Coronary artery (tissue), 2 donors: ENCODE measurements at places on chromosomes 11 and 22.

DNA sequence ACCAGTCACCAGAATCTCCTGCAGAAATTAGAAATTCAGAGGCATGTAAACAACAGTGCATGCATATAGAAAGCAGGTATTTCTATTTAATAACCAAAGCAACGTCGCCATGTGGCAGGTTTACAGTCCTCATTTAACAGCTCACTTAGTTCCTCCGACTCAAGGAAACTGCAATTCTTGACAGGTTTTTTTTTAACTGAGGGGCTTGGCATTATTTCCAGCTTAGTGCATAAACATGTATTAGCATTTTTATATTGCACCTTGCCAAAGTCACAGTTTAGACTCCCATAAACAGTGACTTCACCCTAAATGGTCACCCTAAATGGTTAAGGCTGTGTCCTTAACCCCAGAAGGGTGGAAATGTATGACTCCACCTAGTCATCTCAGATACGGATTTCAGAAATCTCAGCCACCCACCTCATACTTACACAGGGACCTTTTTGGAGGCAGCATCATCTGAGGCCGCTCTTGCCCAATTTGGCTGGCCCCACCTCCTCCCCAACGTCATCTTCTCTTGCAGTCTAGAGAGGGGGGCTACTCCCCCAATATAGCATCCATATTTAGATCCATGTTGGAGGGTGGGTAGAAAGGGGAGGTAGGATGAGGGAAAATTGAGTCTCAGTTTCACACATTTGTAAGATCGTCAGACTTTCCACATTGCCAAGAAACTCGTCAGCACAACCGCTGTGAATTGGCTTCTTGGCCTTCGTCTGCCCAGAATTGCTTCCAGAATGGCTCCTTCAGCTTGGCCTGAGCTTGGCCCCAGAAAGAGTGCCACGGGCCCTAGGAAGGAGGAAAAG is 31.8 kb upstream of the SLC35C1 start:
- DNase-seq, result no peak

DNA sequence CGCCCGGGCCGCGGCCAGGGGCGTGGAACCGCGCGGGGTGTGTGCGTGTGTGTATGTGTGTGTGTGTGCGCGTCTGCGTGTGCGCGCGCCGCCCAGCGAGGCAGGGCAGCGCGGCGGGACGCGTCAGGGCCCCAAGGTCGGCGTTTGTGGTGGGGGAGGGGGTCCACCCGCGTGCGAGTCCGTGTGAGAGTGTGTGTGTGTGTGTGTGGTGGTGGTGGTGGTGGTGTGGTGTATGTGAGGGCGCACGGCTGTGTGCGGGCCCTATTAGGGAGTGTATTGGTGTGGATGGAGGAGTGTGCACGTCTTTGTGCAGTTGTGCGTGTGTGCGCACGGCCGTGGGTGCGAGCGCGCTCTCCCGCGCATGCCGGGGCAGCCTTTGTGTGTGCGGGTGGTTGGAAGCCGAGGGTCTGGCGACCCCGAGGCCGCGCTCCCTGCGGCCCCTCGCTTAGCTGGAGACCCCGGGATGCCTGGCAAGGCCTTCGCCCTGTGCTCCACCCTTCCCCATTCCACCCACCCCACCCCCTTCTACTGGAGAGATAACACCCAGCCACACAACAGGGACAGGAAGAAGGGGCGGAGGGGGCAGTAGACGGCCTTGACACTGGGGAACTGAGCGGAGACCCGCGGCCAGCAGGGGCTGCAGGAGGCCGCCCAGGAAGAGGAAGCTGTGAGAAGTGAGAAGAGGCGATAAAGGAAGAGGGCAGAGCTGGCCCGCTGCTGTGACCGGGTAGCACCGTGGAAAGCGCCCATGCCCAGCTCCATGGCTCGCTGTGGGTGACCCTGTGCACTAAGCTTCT is 528 bp upstream of the ARRB1 start:
- peak; percentile 75 for DNase-seq

DNA sequence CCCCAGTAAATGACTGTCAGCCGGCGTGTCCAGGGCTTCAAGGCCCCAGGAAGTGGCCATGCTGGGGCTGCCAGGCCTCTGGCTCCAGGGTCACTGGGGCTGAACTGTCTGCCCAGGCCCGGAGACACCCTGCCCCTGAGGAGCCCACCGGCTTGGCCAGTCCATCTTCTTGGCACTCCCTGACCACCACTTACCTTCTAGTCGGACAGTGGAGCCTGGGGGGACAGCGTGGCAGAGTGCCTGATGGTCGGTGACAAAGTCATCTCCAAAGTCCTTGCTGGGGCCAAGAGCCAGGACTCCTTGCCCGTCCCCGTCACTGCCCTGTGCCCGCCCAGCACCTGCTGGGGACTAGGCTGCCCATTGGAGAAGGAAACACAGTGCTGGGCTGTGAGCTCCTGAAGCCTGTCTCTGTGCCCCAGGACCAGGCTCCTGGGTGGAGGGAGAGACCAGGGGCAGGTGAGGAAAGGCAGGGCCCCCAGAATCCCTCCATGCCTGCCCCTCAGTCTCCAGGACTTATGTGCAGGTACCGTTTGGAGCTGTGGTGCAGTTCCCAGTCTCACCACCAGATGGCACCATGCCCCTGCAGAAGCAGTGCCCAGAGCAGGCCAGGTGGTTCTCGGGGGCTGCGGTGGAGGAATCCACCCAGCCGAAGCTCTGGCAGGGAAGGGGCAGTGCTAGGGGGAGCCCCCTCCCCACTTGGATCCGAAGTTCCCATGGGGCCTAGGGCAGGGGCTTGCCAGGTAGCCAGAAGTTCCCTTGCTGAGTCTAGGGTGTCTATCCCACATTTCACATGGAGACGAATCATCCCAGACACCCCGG is 6.0 kb upstream of the CCDC188 start:
- peak; percentile 83 for DNase-seq

DNA sequence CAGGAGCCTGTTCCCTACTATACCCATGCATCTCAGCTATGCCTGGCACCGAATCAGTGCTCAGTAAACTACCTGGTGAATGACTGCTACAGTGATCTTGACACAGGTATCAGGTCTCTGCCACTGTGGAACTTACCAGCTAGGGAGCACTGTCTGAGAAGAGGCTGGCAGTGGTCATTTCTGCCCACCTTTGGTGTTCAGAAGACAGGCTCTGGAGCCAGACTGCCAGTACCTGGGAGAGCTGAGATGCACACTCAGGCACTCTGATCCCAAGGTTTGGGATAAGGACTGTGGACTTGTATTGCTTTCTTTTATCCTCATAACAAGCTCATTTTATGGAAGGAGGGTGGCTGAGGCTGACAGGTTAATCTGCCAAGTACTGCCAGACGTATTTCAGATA is 52.7 kb downstream of the SYN3 start:
- no peak for DNase-seq

- DNase-seq, result no peak
These were observed 24.7 kb upstream of the SLC22A12 start for GRCh38 chr11:64566042-64566914.

DNA sequence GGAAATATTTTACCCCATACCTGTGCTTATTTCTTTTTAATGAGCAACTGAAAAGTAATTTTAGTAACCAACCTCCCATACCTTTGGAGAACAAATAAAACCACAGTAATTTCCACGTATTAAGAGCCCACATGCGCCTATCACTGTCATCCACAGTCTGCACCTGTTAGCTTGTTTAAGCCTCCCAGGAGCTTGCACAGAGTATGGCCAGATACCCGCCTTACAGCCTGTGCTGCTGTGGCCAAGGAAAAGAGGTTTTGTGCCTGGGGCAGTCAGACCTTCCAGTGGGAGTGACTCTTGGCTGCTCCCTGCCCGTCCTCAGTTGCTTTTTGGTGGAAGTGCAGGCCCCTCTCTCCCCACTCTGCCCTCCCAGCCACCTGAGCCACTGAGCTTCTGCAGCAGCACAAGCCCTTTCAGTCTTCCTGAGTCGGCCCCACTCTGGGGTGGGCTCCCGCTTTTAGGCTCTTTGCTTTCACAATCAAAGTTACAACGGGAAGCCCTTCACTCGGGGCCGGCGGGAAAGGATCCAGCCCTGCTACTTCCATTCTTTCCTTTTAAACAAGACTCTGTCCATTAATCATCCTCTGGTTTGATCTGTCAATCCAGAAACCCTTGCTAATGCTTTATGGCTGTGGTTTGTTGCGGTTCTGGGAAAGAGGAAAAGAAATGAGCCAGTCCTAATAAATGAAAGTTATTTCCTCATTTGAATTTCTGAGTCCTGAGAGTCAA is 308.8 kb downstream of the TBC1D22A start:
- no peak for DNase-seq

- no peak for DNase-seq
These were observed 47.6 kb downstream of the BRD1 start for GRCh38 chr22:49779853-49780697.

- peak; percentile 92 for DNase-seq
These were observed 16.7 kb downstream of the BCL9L start for GRCh38 chr11:118908901-118909618.

DNA sequence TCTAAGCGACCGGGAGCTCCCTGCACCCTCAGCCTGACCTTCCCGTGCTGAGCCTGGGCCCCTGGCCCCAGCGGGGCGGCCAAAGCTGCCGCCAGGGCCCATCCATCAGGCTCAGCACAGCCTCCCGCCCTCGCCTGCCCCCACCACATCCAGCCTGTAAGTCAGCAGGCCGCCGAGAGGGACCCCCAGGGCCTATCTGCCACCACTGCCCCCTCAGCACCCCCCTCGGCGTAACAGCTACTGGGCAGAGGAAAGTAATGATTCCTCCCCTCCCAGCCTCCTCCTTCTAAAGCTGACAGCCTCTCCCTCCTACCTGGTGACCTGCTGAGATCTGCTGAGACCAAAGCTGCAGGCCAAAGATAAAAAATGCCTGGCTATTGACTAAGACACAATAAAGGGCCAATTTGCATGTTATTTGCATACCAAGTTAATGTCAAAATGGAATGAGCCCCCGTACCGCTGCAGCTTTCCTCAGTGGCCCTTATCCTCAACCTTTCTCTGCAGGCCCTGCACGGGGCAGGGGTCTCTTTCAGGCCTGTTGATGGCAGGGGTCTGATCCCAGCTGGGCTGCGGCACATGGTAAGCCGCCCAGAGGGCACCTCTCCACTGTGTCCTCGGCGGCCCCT is 51.6 kb downstream of the RPUSD4 start:
- no peak for DNase-seq

DNA sequence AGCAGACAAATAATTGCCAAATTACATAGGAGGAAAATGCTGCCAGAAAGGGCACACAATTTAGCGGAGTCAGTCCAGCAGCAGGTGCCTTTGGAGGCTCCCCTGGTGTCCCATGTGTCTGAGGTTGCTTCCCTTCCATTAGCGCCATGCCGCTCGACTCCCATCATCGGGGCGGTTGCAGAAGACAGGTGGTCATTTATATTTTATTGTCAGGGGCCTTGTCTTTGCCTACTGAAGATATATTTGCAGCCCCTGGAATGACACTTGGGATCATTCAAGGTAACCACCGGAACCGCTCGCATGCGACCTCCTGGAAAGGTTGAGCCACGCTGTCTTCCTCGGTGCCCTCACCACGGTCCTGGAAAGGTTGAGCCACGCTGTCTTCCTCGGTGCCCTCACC is 298.3 kb downstream of the TBC1D22A start:
- DNase-seq, result peak; percentile 45

DNA sequence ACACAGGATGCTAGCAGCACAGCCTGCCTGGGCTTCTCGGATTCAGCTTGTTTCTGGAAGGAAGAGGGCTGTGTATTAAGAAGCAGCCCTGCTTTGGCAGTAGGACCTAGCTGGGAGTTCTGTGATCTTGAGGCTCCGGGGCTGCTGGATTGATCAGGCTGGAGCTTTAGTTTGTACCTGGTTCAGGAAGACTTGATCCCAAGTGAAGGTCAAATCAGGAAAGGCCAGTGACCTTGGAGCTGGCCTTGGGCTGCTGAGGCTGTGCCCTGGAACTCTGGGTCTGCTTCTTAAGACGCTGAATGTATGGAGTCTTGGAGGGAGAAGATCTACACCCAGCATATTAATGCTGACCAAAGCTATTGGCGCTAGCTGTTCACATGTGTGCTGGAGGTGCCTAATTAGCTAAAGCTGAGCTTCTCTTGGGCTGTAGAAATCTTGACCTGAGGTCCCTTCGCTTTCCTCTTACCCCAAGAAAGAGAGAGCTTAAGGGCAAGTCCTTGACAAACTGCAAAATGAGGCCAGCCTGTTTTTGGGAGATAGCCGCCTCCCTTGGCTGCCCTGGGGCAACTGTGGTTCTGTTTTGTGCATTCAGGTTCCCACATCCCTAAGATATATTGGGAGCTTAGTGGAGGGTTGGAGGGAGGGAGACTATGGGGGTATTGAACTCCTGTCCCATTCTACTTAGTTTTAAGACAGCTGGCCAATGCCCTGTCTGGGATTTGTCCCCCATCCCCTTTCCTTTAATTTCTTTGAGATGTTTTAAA is 135.9 kb downstream of the DBX1 start:
- DNase-seq, result no peak

- DNase-seq, result peak; percentile 41
These were observed 82.8 kb downstream of the CABIN1 start for GRCh38 chr22:24093855-24094254.

DNA sequence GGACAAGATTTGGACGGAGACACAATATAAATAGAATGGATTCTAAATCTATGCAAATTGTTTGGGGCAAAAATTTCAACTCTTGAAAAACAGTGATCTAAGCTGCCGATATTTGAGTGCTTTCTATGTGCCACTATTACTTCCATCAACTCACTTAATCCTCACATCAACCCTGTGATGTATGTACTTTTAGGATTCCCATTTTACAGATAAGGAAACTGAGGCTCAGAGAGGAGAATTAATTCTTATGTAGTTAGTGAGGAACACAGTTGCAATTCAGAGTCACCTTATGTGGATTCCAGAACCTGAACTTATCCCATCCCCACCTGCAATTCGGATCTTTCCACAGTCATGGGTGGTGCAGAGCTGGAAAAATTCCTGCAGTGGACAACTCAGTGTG is 60.3 kb downstream of the TSPAN18 start:
- no peak for DNase-seq

DNA sequence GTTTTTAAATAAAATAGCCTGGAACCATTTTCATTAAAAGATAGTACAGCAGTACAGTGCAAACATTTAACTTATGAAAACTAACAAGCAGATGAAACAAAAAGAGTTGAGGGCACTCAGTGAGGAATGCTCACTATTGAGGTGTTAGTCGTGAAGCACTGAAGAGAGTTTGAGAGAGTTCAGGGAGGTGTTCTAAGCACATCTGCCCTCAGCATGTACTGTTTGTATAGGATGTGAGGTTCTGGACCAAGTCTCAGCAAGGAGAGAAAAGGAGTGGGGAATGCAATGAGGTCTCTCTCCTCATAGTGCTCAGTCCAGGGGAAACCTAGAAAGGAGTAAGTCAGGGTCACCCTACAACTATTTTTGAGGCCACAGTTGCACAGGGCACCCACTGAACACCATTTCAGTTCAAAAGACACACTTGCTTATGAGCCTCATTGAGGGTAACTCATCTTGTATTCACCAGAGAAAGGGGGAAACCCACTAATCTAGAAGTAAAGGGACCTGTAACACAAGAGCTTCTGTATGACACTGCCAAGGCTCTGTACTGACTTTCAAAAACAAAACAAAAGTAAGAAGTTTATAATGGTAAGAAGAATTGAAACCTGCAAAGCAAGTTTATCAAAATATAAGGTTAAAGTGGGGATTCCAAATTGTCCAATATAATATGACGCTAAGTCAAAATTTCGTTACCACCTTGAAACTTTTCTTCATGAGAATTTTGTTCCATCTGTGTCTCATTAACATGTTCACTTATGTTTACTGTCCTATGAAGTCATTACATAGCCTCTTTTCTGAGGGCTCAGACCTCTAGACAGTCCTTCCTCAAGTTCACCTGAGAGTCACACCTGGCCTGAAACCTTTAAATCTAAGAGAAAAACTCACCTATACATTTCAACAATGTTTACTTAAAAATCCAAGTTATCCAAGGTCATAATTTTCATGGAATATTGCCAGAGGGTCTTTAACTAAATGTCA is 275.3 kb downstream of the ETS1 start:
- no peak for DNase-seq
